Breast epithelium (tissue), 4 donors: ENCODE measurements at places on chromosomes 6 and 20. TPM values are rescaled to one million over a fixed set of nuclear protein-coding genes. Genes with fewer than 3 reads are reported as not detected.

The NKX2-4 gene
- total RNA-seq = not detected

The SPATS1 gene
- not detected for total RNA-seq

The SPAG4 gene
- total RNA-seq = 3.4 TPM

The TCP11 gene
- total RNA-seq = 0.66 TPM

The LTB gene
- total RNA-seq = 1.0 TPM

The TP53RK gene
- total RNA-seq = 27.1 TPM
